ENCODE measurements at places on chromosomes 6 and 20.
A peak's percentile ranks its signal among the peaks of the same experiment; 100 is the strongest.

- peak; percentile 70 for DNase-seq
Observed at GRCh38 chr6:137165375-137166246, 7.8 kb downstream of the IL22RA2 start.

- no peak for DNase-seq
Observed at GRCh38 chr20:51494241-51495110, 48.0 kb downstream of the NFATC2 start.

DNA sequence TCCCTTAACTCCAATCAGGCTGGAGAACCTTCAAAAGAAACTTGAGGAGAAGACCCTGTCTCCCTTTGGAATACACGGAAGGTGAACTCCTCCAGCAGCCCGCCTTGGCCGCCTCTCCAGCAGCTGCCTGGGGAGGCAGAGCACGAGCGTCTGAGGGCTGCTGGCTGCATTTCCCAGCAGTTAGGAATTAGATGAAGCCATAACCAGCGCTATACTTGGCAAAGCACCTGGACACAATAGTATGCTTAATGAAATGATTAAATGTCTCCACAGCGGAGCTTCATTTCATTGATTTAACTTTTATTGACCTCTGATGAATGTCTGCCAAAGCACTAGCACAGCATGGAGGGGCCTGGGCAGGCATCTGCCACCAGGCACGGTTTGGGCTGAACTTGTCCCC is 73.5 kb downstream of the TMEM242 start:
- DNase-seq, result no peak

- no peak for DNase-seq
Observed at GRCh38 chr6:92682516-92683398, 736.6 kb downstream of the EPHA7 start.

DNA sequence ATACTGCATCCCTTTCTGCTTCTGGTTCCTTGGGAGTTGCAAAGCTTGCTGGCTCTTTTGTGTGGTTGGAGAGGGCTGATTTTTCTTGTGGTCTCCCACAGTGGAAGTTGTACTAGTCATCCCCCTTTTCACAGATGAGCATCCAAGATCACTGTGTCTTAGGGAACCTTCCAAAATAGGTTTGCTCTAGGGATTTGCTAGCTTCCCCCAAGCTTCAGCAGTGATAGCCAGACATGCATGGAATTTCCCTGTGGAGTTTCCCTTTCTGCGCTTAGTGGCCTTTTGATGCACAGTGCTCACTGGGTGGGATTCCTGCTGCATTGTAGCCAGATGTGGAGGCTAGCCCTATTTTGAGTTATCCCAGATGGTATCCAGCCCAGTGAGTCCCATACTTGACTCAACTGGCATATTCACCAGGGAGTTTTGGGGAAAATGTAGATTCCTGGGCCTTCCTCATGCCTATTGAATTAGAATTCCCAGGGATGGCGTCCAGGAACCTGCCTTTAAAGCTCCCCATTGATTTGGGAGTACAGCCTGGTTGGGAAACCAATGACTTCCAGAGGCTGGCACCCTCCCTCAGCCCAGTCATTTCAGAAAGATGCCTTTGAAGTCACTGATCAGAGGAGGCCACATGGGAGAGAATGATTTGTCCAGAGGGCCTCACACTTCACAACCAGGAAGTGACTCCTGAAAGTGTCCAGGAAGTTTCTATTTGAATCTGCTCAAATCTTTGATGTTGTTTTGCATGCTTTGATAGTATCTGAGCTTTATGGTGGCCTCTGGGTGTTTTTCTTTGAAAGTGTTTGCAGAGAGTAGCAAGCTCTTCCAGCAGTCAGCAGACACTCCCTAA is 25.9 kb downstream of the PPARD start:
- DNase-seq, result peak; percentile 26

- DNase-seq, result no peak
Observed at GRCh38 chr6:133768656-133769295, 120.1 kb upstream of the TCF21 start.

GRCh38 chr6:167825332-167826229 is 1.1 kb upstream of the AFDN start:
- DNase-seq, result no peak

- DNase-seq, result no peak
Observed at GRCh38 chr20:31713312-31714273, 9.1 kb downstream of the BCL2L1 start.

DNA sequence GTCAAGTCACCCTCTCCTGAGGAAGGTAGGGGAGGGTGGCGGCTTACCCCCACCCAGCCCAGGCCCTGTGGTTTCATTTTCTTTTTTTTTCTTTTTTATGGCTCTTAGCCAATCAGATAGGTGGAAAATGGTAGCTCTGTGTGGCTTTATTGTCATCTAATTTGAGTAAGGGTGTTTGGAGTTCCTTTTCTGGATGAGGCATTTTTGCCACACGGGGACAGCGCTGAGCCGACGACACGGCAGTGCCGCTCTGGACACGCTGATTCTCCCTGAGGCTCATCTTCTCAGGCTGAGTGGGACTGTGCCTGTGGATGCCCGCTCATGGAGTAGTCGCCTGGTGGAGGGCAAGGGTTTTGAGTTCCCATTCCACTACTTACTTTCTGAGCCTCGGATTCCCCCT is 37.6 kb upstream of the ANGPT4 start:
- DNase-seq, result no peak

- no peak for DNase-seq
Observed at GRCh38 chr6:165841153-165841558, 178.1 kb upstream of the PDE10A start.

DNA sequence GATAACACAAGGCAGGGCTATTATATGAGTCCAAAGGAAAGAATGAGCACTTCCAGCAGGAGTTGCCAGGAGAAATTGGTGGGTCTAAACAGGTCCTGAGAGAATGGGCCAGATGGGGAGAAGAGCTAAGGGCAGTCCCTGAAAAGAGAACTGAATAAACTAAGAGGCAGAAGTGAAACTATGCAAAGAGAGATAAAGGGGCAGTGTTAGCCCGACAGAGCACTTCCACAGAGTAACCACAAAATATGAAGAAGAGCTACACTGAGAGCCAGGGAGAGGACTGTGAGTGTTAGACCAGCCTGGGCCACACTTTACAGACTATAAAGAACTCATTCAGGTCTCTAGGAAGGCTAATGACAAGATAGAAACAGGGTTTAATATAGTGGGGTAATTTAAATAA is 43.8 kb downstream of the RALGAPA2 start:
- no peak for DNase-seq

- DNase-seq, result no peak
Observed at GRCh38 chr6:22558288-22558882, 11.0 kb upstream of the HDGFL1 start.

Measured in Jurkat, Clone E6-1 (cell line).